ENCODE measurements at places on chromosomes 6 and 20.

GRCh38 chr6:135909737-135910387, 58.4 kb downstream of the PDE7B start:
- no peak for DNase-seq

- DNase-seq: no peak
These were observed 99.7 kb downstream of the TULP4 start for GRCh38 chr6:158411998-158412397.

- no peak for DNase-seq
These were observed 232.8 kb upstream of the RNF24 start for GRCh38 chr20:4247898-4248858.

GRCh38 chr6:140956571-140957369, 1176.0 kb upstream of the GJE1 start:
- no peak for DNase-seq

GRCh38 chr20:4216142-4216735, 200.9 kb upstream of the RNF24 start:
- no peak for DNase-seq

- DNase-seq: peak; percentile 52
These were observed 3.4 kb upstream of the CTSZ start for GRCh38 chr20:59010321-59010994.

DNA sequence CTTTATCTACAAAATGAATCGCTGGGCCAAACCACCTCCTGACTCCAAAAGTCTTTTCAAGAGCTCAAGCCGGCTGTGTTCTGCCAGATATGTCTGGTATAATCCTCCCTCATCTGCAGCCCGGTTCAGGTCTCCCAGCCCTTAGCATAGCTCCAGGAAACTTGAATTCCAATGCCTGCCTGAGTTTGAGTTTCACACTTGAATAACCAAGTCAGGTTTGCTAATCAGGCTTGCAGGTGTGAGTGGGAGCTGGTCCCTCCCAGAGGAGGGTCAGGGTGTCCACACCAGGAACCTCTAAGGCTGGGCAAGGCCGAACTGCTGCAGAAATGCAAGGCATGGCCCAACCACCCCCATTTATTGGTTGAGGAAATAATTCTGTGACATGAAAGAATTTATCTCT, 96.6 kb downstream of the TMEM242 start:
- DNase-seq: no peak

DNA sequence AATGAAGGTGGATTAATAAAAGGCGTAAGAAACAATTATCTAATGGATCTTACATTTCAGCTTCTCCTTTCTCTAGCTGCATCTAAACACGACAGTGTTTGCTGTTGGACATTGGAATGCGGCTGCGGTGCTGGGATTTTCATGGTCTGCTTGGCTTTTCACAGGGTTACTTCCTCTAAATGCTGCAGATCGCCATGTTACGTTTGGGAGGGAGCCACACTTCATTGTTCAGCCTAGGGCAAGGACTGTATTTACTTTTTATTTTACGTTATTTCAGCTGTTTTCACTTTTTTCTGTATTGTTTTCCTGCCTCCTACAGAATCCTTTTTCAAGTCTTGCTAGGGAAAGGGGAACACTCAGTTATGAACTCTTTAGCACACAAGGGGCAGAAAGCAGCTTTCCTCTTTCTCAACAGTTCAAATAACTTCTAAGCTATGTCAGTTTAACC, 97.9 kb upstream of the MTHFD1L start:
- no peak for DNase-seq

DNA sequence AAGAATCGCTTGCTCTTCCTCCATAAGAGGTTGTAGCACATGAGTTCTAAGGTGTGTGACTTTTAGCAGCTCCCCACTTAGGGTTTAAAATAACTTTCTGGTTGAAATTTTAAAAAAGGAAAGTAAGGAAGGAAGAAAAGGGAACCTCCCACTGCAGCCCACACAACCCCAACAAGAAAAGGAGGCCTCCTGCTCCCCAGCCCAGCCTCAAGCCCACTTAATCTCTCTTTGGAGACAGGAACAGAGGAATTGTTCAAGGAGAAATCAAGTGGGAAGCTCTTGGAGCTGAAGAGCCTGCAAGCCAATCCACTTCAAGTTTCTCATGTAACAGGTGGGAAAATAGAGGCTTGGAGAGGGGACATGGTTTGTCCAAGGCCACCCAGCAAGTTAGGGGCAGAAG, 39.1 kb upstream of the PREX1 start:
- DNase-seq: no peak

DNA sequence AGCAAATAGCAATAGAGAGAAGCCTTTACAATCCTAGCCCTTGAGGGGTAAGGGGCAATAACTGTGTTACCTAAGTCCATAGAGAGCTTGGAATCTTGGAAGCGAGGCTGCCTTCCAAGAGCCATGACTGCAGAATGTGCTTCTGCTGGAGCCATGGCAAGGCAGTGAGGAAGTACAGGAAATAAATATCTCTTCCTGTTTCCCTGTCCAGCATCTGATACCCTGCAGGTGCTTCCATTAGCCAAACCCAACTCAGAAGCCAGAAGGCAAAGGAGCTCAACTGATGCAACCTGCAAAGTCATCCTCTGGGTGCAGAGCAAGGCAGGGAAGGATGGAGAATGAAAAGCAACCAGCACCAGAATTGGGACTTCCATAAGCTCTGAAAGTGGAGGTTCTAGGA, 41.0 kb upstream of the KLHL31 start:
- DNase-seq: no peak

DNA sequence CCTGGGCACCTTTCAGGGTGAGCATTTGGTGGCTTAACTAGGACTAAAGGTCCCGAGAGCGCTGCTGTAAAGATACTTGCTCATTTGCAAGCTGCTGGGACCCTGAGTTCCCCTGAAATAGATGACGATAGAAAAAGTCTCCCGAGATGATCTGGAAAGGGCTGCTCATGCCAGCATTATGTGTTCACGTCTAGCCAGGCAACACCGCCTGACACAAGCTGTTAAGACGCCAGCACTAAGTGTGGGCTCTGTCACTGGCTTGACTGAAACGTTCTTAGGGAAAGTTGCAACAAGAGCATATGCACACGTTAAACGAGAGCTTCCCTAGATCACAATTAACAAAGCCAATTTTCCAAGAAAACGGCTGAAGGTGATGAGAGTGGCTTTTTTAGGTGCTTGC, 113.7 kb downstream of the SLC23A2 start:
- no peak for DNase-seq

GRCh38 chr20:62021793-62022385, 43.8 kb downstream of the TAF4 start:
- DNase-seq: no peak

Data from right atrium auricular region (tissue), 2 donors.